Right renal pelvis (tissue), 4 donors: ENCODE measurements at places on chromosomes 5 and 9. TPM values are rescaled to one million over a fixed set of nuclear protein-coding genes. Genes with fewer than 3 reads are reported as not detected.

DNA sequence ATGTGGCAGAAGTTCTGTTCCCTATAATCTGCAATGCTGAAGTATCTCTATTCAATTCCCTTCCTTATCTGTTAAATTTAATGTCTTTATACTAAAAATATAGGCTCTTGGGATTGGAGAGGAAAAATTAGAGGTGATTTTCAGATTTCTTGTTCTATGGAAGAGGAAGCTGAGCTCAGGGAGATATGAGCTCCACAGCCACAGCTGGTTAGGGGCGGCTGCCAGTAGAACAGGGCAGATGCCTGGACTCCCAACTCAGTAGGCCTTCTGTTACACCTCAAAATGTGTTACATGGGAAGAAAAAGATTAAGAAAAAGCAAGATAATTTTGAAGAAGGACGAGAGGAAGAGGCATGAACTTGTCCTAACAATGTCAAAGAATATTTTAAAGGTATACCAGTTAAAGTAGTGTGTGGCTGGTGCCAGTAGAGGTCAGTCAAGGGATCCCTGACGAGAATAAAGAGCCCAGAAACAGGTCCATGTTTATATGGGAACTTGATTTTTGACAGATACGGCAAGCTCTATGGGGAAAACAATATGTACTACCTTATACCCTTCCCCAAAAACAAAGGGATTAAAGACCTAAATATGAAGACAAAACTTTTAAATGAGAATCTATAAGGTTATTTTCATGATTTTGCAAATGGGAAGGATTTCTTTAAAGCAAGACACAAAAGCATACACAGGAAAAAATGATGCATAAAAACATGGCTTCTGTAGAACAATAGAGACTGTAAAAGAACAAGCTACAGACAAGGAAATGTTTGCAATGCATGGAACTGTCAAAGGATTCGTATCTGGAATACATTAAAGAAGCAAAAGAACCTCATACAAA is 28.7 kb downstream of the DNAJC21 start:
- no peak for DNase-seq

DNA sequence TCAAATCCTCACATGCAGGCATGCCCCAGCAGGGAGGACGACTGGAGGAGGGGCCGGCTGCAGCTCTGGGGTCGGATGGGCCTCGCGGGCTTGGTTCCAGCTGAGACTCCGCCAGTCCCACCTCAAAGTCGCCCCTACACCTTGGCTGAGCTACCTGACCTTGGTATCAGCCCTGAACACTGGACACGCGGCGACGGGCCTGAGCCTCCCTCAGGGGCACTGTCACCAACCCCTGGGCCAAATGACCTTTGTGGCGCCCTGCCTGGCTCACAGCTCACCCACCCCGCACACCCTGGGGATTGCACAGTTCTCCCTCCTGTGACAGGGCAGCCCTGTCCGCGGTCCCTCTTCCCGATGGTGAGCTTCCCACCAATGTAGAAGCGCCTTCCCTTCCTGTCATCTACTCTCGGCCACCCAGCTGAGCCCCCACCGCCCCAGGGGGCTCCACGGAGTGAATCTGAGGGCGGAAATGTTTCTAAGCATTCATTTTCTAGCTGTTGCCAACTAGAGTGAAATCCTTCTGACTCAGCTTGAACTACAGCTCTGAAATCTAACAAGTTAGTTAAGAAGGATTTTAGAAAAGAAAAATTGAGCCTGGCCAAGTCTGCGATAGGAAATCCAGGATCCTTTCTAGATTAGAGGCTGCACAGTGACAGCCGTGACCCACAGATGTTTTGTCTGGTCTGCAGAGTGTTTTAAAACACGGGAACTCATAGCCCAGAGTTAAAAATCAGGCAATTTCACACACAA is 138.9 kb upstream of the PHYKPL start:
- no peak for DNase-seq

DNA sequence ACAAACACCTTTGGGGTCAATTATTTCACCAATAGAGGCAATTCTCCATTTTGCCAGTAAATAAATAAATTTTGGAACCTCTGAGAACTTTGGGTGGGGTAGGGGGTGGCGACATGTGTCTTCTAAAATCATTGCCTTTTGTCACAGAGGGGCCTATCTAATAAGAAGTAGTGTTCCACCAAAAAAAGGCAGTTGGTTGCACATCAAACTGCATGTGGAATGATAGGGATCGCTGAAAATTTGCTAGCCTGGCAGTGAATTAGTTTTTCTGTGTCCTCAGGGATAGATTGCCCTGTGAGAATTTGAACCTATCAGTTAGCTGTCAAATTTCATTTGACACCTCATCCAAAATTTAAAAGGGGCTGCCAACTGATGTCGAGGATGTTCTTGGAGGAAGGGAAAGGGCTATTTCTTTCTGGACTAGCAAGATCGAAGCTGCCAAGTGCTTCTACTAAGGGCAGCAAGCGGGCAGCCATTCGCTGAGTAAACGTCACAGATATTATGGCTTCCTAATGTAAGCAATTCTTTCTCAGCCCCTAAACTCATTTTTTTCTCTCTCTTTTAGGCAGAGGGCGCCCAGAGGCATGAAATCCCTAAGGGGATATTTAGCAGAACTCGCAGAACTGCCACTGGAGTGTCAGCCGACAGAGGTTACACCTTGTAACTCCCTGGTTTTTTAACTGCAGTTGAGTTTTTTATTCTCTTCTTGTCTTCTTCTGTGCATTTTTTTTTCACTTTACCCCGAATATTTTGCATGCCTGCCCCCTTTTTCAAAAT is 2208.1 kb upstream of the WWC1 start:
- DNase-seq = no peak

- DNase-seq = no peak
These were observed 37.7 kb downstream of the NXNL2 start for GRCh38 chr9:88572684-88573083.

- no peak for DNase-seq
These were observed 81.7 kb downstream of the GNAQ start for GRCh38 chr9:77949751-77950436.

- no peak for DNase-seq
These were observed 13.0 kb upstream of the CTNNAL1 start for GRCh38 chr9:109026306-109026705.

The MORN5 gene
- 3.0 TPM for polyA plus RNA-seq

The TTC23L gene
- 3.9 TPM for polyA plus RNA-seq

The ELAVL2 gene
- 4.6 TPM for polyA plus RNA-seq

The IFNA2 gene
- polyA plus RNA-seq = not detected

The KCNV2 gene
- 0.21 TPM for polyA plus RNA-seq

The GDF9 gene
- 1.9 TPM for polyA plus RNA-seq

The TERT gene
- 0.22 TPM for polyA plus RNA-seq

The F2RL2 gene
- 0.73 TPM for polyA plus RNA-seq
